ENCODE measurements at places on chromosomes 7 and 10.

DNA sequence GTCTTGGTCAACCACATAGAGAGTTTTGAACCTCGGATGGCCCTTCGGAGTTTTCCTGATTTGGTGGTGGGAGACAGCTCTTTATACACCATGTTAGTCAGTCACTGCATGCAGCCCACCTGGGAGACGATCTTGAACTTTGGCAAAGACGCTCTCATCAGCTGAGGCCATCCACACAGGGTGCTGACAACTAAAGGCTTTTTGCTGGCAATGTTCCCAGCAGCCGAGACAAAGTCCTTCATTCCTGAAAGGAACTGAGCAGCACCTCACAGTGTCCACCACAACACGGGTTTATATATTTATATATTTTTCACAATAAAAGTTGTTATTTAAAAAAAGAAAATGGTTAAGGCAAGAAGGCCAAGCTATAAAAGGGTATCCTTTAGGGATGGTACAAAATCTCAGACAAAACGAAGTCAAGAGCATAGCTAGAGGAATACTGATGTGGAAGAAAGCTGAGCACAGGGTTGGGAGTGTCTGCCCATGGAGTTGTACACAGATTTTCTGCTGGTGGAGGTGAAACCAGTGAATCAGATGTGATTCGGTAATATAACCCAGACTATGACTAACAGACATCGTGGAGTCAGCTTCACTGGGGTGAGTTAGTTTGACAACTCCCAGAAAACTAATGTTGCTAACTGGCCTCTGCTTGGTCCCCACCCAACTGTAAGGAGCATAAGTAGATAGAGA lies 27.4 kb upstream of the CAPZA2 start:
- DNase-seq = no peak

- DNase-seq = no peak
Observed at GRCh38 chr7:131504157-131504899, 52.1 kb downstream of the PODXL start.

- no peak for DNase-seq
Observed at GRCh38 chr7:25779002-25779546, 372.9 kb upstream of the NFE2L3 start.

DNA sequence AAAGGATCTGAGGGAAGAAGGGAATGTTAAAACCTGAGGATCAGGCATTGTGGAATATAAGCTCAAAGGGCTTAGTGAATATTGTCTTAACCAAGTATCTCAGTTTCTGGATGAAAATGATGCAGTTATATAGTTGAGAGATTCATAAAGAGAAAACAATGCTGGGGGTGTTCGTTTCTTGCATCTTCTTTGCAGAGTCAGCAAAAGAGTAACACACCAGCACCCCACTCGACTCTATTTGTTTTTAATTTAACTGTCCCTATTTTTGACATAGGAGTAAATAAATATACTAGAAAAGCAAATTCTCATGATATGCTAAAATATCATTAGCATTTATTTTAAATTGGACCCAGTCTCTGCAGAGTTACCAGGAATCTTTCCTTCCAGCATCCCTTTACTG lies 7.6 kb upstream of the OIT3 start:
- no peak for DNase-seq

DNA sequence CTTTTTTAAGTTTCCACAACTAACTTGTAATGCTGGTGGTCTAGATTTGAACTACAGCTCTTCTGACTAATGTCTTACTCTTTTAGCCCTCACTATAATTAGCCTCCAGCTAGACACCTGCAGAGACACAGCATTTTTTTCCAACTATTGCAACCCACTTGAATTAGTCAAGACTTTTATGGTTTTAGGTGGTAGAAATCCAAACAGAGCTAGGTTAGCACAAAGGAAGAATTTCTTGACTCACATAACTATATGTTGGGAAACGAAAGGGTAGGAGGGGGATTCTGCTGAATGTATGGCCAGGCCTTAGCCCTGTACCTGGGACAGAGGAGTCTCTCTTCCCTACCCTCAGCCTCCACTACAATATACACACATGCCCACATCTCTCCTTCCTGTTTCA lies 586.1 kb downstream of the INHBA start:
- no peak for DNase-seq

GRCh38 chr7:131325179-131325840 lies 2.4 kb upstream of the MKLN1 start:
- no peak for DNase-seq

All from stimulated activated CD4-positive, alpha-beta T cell treated with anti-CD3 and anti-CD28 coated beads, Interleukin-2, amount 100 ng/mL, for 48 hours (primary cell).